Activated T-cell treated with anti-CD3 and anti-CD28 coated beads for 48 hours (primary cell): ENCODE measurements at places on chromosomes 16 and 17.

DNA sequence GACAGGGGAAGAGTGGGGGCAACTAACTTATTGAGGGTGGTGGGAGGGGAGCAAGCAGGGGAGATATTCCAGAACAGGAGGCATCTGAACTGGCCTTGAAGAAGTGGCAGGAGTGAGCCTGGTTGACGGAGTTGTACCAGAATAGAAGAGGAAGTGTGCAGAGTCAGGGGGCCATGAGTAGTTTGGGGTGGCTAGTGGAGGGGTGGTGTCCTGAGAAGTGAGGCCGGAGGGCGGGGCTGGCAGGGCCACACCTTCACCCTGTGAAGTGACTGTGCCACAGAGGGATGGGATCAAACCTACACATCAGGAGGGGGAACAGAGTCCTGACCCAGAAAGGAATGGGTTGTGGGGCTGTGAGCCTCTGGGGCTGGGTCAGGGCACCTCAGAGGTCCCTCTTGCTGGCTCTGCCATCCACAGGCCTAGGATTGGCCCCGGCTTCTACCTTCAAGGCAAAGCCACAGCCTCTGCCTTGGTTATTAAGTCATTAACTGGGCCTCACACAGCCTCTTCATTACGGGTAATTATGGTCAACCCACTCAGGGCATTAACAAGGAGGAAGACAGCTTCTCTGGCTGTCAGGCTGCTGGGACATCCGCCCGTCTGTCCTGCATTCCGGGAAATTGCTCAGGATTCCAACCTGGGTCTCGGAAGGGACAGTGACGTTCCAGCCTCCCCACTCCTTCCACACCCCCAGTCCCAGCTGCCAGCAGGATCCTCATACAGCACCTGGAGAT, 12.7 kb downstream of the SPNS2 start:
- DNase-seq: no peak

DNA sequence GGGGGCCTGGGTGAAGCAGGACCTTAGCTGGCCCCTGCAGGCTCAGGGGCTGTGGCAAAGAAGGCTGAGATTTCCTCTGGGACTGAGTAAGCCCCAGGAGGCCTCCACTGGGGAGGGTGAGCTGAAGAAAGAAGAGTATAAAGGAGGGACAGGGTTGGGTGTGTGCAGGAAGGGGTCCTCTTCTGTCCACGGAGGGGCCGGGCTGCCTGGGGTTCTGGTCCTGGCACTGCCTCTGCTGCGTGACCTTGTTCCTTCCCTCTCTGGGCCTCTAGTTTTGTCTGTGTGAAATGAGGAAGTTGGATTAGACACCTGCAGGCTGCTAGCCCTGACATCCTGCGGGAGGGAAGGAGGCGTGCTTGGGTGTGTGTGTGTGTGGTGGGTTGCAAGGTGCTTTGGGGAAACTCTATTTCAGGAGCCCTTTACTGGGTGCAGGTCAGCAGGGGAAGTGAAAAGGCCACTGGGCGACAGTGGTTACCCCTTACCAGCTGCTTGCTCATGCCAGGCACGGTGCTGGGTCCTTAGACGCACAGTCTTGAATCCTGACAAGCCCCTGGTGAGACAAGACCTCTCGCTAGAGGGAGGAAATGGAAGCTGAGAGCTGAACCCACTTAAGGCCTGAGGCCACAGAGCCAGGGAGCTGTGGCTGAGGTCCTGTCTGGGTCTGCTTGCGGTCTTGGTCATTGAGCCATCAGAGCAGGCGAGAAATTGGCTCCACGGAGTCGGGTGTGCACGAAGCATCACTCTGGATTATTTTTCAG, 60.7 kb downstream of the OR1D5 start:
- no peak for DNase-seq

DNA sequence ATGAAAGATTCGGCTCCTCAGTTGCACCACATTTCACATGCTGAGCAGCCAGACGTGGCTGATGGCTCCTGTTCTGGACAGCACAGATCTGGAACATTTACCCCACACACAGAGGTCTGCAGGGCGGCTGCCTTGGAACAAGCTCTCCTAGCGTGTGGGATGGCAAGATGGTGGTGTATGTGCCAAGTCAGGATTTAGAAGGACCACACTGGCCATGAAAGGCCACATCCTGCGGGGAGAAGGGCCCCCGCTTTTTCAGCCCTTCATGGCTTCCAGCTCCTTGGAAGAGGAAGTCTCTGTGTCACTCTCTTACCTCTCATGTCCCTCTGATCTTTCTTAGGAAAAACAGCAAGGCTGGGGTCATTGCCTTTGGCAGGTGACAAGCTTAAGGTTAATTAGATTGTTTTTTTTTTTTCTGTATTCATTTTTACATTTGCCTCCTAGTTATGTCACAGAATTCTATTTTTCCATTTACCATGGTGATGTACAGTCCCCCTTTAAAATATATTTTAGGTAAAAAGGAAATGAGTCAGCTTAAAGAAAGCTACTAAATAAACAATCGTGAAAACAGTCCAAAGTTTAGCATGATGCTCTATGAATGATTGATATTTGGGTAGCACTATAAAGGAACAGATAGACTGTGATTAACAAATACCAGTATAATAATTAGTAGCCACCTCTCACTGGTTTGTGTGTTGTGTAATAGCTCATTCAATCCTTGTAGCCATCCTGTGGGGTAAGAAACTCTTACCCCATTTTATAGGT, 396.6 kb downstream of the CPPED1 start:
- no peak for DNase-seq

GRCh38 chr16:78878570-78878969, 722.0 kb downstream of the MAF start:
- DNase-seq: no peak

- no peak for DNase-seq
These were observed 290.4 kb upstream of the MON1B start for GRCh38 chr16:76900285-76901263.

DNA sequence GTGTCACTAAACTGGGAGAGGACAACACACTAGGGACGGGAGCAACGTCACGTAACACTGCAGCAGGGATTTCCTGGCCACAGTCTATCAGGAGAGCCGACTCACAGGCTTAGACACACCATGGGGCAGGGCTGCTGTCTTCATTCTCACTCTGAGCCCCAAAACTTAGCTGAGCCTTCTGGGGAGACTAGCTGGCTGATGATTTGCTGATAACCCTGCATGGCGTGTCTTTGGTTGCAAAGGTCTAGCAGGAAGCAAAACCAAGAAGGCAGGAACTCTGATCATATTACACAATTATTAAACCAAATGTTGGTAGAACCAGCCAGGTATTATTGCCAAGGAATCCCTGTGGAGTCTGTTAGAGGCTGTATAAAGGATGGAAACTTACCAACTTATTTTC, 345.0 kb downstream of the SLC39A11 start:
- no peak for DNase-seq

DNA sequence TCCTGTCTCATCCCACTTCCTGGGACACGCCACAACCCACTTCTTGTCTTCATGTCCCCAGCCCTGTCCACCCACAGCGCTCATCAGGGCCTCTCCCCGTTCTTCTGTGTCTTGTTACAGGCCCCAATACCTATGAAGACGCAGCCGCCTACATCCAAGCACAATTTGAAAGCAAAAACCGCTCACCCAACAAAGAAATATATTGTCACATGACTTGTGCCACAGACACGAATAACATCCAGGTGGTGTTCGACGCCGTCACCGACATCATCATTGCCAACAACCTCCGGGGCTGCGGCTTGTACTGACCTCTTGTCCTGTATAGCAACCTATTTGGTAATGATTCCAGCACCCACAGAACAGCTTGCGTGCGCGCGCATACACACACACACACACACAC, 70.6 kb downstream of the AMFR start:
- no peak for DNase-seq

DNA sequence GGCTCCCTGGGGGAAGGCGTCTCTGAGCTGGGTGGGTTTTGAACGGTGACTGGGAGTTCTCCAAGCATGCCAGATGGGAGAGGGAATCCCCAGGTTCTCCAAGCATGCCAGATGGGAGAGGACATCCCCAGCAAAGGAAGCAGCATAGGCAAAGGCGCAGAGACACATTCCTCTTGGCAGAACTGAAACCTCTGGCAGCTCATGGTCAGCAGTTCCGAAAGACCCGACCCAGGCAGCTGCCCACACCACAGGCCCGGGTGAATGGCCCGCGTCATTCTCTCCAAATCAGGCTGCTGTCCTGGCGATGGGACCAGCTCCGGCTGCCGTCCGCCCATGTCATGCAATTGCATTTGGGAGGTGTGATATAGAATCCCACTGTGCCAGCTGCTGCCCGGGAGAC, 8.0 kb downstream of the ZNF469 start:
- no peak for DNase-seq

GRCh38 chr16:50522324-50522723, 25.9 kb upstream of the NKD1 start:
- no peak for DNase-seq

DNA sequence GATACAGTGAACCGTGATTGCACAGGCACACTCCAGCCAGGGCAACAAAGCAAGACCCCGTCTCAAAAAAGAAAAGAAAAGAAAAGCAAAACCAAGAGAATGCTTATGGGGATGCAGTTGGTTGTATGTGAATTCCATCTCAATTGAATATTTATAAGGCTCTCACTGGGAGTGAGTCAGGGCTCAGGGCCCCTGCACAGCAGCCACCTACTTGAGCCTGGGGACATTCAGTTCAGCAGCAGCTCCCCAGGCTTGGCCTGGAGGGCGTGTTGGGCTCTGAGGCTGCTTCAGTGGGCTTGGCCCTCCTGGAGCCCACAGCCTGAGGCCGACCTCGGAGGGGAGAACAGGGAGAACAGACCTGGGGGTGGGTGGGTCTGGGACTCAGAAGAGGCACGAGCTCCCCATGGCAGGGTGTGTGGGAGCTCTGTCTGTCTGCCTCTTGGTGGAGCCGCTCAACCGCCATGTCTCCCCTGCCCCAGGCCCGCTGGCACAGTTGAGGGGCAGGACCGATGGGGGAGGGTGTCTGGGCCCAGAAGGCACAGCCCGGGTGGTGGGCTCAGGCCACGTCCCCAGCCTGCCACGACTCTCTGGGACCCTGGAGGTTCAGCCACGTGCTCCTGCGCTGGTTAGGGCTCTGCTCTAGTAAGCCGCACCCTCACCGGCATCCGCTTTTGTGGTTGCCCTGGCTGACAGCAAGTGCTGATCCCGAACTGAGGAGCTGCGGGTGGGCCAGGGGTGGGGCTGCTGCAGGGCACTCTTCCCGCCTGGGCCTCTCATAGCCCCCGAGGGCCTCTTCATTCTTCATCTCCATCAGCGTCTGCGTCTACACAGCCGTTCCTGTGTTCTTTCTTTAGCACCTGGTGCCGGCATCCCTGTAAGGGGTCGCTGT, 24.8 kb downstream of the ZFPM1 start:
- no peak for DNase-seq

GRCh38 chr16:46774743-46775177, 26.6 kb upstream of the MYLK3 start:
- no peak for DNase-seq

- DNase-seq: no peak
These were observed 97.8 kb upstream of the MED13 start for GRCh38 chr17:62162898-62163297.

DNA sequence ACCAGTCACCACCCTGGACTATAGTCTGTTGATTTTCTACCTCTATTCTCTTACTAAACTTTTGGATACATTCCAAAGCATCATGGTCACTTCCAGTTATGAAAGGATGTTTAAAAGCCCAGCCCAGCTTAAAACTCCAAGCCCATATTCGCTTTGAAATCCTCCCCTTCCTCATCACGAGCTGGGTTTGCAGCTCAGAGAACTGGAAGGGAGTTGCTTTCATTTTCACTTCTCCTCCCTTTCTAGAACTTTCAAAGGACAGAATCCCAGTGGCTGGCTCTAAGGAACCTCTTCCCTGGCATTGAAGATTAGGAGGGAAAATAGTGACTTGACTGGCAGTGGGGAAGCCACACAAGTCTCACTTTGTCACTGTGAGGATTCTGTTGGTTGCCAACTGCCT, 100.1 kb upstream of the DYNLRB2 start:
- DNase-seq: no peak

DNA sequence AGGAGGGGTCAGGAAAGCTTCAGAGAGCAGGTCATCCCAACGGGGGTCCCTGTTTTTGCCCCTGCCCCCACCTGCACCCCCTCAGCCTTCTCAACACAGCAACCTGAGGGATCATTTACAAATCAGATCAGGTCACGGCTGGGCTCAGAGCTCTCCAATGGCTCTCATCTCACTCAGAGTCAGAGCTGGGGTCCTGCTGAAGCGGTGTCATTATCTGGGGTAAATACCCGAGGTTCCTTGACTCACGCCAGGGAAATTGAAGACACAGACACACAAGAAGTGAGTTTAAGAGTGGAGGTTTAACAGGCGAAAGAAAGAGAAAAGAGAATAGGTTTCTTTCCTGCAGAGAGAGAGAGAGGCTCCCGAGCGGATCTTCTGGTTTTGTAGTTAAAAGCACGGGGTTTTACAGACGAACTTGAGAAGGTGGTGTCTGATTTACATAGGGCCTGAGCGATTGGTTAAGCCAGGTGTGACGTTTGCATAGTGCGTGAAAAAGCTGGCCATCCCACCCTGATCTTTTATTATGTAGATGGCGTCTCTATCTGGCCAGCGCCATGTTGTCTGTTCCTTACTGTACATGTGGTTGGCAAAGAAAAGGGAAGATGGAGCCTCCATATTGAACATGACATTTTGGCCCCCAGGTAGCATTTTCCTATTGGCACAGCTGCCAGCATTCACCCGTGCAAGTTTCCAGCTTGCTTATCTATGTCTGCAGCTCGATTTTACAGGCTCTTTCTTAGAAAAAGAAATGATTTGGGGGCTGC, 51.4 kb downstream of the WSB1 start:
- DNase-seq: no peak

GRCh38 chr16:53123747-53124146, 69.0 kb downstream of the CHD9 start:
- DNase-seq: no peak

DNA sequence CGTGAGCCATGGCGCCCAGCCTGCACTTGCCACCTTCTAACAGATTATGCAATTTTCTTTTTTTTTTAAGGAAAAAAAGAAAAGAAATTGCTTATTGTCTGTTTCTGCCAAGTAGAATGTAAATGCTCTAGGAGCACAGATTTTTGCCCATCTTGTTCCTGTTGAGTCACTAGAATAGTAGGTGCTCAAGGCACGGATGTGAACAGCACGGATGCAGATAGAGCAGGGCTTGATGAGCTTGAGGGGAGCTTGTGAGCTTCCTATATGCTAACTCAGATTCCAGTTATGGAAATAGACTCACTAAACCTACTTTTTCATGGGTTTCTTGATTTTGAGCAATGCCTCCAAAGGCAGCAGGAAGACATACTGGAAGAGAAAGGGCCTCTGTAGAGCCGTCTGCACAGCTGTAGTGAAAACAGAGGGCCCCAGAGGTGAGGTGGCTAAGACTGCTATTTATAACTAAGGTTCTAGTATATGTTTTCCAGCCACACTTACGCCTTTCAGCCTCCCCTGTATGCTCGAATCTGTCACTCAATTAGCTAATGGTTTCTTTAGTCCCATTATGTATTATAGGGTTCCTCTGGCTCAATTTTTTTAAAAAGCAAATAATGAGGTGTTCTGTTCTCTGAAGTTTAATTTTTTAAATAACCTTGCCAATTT, 72.8 kb downstream of the WWP2 start:
- DNase-seq: no peak

- DNase-seq: no peak
These were observed 3.5 kb downstream of the PLK1 start for GRCh38 chr16:23682181-23682580.

DNA sequence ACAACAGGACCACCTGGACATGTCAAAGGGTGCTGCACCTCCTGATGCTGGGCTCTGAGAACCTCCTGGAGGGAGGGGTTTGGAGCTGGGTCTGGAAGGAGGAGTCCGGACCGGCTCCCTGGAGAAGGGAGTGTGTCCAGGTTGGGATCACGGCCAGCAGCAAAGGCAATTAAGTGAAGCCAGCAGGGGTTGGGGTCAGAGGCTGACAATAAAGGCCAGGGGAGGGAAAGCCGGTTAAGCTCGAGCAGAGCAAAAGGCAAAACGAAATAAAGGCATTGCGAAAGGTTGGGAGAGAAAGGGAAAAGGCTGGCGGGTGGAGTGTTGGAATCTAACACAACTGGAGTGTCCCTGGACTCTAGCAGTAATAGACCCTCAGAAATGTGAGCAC, 992 bp upstream of the CACNG4 start:
- DNase-seq: no peak
